ENCODE measurements at places on chromosomes 5 and 9.

DNA sequence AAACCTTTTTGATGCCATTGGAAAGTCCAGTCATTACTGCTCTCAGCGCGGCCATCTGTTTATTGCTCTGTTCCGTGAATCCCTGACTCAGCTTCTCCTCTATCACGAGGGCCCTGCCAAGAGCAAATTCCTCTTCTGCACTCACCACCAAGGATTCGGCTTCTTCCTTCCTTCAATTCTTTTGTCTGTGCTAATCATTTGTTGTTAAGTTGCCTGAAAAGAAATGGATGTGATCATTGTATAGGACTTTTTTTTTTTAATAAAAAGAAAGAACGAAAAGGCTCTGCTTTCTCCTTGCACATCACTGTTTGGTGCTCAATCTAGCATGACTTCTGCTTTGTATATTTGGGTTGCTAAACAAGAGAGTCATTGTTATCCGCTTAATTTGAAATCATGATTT lies 128.7 kb upstream of the PIK3R1 start:
- no peak for DNase-seq

DNA sequence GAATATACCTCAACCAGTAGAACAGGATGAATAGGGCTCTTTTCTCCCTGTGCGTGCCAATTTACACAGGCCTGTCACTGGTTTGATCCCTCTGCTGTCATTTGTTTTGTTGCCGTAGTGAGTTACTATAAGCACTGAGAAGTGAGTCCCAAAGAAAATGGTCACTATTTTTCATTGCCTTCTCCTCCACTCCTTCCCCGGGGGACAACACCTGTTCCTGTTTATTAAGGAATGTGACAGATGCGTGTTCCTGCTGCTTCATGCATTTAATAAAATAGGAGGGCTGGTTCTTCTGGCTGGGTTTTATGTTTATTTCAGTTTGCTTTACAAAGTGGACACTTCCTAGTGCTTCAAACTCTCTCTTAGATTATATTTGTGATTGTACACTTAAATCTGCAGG lies 6.4 kb downstream of the THBS4 start:
- no peak for DNase-seq

GRCh38 chr9:117938896-117939295 lies 234.7 kb downstream of the TLR4 start:
- no peak for DNase-seq

DNA sequence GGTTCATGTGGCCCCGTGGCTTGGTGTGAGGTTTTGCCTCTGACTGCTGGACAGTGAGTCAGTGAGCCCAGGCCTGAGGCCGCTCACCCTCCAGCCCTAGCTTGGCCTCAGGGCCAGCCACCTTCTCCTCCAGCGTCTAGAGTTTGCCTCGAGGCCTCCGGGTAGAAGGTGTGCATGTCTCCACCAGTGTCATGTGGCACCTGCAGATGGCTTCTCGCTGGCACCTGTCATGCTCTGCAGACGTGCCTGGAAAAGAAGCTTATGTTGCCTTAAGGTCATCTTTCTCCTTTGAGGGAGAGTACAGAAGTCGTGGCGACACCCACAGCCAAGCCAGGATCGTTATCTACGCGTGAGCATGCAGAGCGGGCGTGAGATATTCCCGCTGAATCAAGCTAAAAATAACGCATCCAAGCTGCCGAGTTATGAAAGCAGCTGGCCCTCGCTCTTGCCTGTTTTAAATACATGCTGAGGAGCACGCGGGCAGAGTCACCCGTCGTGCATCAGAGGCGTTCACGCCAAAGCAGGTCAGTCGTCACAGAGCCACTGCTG lies 79.7 kb upstream of the FCN2 start:
- DNase-seq: no peak

GRCh38 chr5:38723426-38723825 lies 122.4 kb upstream of the OSMR start:
- no peak for DNase-seq

DNA sequence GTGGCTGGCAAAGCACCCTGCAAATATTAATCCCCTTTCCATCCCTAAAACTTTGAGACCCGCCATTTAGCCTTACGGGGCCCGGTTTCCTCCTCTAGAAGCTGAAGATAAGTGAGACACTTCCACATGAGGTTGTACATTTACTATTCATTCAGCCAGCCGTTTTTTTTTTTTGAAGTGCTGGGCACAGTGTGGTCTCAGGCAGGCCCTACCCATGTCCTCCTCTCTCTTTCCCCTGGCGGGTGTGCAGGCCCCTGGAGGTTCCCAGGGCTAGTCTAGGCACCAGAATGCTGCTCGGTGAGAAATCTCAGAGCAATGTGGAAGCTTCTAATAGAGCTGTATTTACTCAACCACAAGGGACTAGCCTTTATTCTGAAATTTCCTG lies 107.4 kb upstream of the LARP1 start:
- no peak for DNase-seq

DNA sequence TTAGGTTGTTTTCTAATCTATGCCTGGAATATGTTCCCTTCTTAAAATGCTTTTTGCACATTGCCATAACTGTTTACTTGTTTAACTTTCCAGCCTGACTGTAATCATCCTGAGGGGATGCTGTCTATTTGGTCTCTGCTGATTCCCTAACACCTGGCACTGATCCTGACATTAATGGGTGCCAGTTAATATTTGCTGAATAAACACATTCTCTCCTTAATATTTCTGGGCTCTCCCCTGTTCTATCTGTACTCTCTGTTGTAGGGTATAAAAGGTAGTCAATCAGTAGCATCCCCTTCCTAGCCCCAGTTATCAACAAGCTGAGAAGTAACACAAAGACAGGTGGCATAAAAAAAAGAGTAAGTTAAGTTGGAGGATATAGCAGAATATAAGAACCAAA lies 21.3 kb upstream of the SLC31A2 start:
- DNase-seq: no peak

DNA sequence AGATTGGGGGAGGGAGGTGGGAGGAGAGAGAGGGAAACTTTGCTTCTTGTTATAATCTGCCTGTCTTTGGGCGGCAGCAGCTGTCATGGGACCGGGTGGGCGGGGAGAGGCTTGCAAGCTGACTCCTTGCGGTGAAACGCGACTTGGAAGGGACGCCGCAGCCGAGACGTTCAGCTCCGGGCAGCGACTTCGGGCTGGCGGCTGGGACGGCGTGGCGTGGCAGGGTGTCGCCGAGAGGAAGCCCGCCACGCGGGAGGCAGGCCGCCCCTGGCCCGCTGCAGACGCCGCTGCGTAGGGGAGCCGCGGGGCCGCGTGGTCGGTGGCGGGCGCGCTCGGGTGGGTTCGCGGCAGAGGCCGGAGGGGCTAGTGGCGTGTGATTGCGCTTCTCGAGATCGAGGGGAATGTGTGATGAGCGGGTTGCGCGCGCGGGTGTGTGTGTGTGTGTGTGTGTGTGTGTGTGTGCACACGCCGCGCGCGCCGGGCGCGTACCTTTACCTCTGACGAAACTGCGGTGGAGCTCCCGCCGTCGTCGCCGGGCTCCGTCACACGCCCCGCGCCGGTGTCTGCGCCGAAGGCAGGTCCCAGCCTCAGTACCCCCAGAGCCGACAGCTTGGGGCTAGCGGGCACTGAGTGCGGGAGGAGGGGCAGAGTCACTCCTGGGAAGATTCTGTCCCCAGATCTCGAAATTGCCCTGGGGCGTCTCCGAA lies 1.7 kb downstream of the PPARGC1B start:
- peak; percentile 75 for DNase-seq

- no peak for DNase-seq
Observed at GRCh38 chr9:7192266-7192665, 434.5 kb downstream of the KDM4C start.

DNA sequence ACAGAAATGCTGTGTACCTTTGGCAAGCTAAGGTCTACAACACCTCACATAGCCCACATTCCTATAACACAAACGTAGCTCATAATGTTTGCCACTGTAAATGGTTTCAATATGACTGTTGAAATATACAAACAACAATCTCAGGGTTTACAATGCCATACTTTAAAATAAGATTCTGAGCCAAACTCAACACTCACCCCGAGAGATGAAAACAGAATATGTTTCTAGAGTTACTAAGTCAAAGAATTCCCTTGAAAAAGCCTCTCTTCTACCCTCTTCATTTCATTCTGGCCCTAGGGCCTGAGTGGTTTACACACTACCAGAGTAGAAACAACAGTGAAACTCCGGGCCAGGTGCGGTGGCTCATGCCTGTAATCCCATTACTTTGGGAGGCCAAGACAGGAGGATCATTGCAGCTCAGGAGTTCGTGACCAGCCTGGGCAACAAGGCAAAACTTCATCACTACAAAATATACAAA lies 72.6 kb downstream of the MYO10 start:
- DNase-seq: no peak

DNA sequence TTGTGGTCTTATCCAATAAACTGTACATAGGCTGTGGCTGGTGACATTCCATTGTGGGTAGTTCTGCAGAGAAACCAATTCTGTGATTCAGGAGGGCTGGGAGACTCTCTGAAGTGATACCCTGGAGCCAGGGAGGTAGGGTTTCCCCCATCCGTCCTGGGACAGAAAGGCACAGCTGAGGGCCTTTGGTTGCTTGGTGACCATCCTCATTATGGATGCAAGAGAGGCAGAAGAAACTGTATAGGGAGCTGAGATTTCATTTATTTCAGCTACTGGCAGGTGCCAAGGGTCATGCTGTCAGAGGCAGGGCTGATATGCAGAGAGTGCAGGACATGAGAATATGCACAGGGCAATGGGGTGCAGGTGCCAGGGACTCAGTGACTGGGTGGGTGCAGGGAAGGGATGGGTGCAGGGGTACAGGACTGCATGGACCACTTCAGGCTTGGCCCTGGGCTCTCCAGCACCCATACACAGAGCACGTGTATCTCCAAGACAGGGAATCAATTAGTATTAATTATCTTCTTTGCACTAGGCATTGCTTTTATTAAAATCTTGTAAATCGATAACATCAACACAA lies 236.5 kb downstream of the ICE1 start:
- DNase-seq: no peak

Measured in K562 (cell line).